ENCODE measurements at places on chromosomes 4 and X.

DNA sequence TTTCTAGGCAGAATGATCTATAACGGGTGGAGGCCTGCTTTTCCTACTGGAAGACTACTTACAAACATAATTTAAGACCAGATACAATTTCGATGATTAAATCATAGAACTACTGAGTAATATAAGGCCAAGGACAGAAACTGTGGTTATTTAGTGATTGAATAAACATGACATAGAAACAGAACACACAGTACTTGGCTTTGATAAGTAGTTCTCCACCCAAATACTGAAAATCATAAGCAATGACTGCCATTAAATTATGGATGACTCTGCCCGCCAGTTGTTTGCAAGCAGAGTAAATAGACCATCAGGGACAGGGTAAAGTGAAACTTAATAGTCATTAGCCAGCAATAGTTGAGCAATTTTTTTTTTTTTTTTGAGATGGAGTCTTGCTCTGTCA, 17.2 kb upstream of the SMIM14 start:
- no peak for DNase-seq

DNA sequence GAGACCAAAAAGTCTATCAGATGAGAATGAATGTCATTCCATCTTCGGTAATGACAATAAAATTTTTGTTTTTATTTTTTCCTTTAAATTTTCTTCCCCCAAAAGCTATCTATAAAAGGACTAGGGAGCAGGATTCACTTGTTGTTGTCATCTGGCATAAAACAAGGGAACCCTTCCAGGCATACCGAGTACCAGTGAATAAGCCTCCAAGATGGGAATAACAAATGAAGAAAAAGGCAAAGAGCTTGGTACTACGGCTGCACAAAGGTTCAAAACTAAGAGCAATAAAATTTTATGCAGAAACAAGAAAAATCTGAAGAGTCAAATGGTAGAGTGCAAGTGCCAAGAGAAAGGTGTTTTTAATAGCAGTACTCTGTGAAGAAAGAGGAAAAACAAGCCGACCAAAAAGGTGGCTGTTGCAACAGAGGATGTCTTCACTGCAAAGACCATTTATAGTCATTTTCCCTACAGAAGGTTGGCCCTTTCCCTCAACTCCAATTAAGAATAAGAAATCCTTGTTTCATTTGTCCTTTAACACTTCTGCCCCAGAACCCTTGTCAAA, 25.8 kb downstream of the PPP3CA start:
- no peak for DNase-seq

DNA sequence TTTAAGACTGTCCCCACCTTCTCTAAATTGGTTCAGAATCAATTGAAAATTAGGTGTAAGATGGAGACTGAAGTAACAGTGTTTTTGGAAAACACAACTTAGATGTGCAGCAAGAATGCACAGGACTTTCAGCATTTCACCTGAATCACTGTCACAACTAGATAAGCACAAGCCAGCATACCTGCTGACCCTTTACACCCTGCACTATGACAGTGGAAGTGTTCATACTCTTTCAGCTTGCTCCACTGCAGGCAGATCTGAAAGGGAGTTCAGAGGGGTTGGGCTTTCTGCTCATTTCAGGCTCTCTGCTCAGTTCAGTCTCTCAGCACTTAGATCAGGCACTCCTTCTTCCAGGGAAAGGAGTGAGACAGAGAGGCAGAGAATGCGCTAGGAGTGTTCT, 22.8 kb downstream of the DCUN1D4 start:
- no peak for DNase-seq

DNA sequence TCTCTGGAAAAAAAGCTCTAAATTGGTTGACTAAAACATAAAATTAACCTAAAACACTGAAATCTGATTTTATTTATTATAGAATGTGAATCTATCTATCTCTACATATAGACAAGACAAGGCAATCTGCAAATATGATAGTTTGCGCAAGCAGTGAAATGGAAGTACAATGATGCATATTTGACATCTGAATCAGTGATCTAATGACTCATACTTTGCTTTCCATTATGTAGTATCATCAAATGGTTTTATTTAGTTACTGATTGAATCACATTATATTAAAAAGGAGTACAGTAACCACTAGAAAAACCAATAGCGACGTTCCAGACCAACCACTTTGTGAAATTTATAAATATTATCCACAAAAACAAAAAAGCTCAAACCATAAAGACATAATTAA, 1969.3 kb downstream of the PCDH7 start:
- no peak for DNase-seq

DNA sequence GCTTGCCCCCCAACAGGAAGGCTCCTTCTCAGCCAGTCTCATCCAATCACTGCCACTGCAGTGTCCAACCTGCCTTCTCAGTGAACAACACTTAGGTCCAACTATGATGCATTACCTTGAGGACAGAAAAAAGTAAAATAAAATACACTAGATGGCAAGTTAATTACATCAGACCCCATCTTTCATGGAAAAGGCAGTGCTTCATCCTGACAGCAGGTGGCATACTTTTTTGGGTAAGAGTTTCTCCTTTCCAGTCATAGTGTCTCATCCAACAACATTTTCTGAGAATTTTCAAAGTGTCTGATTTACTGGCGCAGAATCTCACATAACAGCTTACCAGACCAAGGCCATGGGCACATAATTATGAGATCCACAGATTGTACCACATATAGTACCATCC, 1742.8 kb downstream of the PCDH7 start:
- no peak for DNase-seq

DNA sequence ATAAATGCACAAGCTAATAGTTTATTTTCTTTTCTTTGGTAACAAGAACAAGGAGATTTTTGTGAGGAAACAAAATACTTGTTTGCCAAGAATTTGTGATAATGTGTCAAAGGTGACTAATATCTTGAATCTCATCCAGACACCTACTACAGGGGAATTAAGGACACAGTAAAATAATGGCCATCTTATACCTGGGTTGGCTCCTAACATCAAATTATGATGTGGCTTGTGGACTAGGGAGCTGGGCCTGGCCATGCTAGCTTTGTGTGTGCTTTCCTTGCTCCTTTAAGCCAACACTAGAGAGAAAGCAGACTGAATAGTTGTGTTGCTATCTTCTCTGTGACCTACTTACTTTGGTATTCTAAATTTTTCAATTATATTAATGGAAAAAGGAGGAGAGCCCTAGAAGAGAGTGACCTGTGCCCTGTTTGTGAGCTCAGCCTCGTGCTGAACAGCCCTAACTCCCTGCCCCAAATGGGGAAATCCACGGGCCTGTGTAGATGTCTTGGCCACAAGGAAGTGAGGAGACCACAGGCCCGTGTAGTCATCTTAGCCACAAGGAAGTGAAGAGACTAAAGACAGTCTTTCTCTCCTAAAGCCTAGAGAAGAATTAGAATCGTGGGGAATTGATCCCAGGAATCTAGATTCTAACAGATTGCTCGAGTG, 23.3 kb downstream of the ARHGAP24 start:
- DNase-seq, result peak; percentile 70
